ENCODE measurements at places on chromosomes 12 and 14. TPM values are rescaled to one million over a fixed set of nuclear protein-coding genes. Genes with fewer than 3 reads are reported as not detected.

DNA sequence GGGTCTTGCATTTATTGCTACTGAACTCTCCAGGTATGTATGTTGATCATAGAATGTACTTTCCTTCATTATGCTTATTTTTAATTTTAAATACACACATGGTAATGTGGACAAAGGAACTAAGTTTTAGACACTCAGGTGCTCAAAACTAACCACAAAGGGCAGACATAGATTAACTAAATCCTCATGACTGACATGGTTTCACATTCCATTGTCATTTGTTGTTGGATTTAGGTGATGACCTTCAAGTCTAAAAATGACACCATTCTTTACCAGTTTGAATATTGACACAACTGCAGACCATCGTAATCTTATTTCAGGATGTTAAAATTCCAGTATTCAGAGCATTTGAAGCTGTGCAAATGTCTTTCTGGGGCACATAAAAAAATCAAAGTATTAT lies 128.4 kb downstream of the BBS10 start:
- no peak overlapping the region for H3K4me3 ChIP-seq
- H3K36me3 ChIP-seq = no peaks in the 10 kb centered on the region
- no peak for DNase-seq

Gene MSI1
- 3.0 TPM for polyA plus RNA-seq

Gene LBHD2
- not detected for polyA plus RNA-seq

GRCh38 chr12:127607146-127607725 lies 659.7 kb upstream of the TMEM132C start:
- no peak for DNase-seq
- H3K4me1 ChIP-seq = no peaks in the 10 kb centered on the region
- H3K4me3 ChIP-seq = no peak overlapping the region
- H3K36me3 ChIP-seq = no peaks in the 10 kb centered on the region
- no peak overlapping the region for H3K27ac ChIP-seq

Gene KRT77
- polyA plus RNA-seq = 0.07 TPM

Gene SIX1
- polyA plus RNA-seq = not detected

Gene MORN3
- polyA plus RNA-seq = 0.49 TPM

Gene MIPOL1
- polyA plus RNA-seq = 2.4 TPM

- no peaks in the 10 kb centered on the region for H3K27me3 ChIP-seq
- H3K4me3 ChIP-seq = no peak overlapping the region
- no peaks in the 10 kb centered on the region for H3K36me3 ChIP-seq
- no peak overlapping the region for H3K27ac ChIP-seq
- no peaks in the 10 kb centered on the region for H3K4me1 ChIP-seq
These were observed 447.5 kb downstream of the AACS start for GRCh38 chr12:125512541-125513298.

DNA sequence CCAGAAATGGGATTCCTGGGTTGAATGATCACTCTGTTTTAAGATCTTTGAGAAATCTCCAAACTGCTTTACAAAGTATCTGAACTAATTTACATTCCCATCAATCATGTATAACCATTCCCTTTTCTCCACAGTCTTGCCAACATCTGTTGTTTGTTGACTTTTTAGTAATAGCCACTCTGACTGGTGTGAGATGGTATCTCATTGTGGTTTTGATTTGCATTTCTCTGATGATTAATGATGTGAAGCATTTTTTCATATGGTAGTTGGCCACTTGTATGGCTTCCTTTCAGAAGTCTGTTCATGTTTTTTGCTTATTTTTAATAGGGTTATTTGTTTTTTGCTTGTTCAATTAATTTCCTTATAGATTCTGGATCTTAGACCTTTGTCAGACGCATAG lies 211.8 kb upstream of the AVPR1A start:
- H3K4me1 ChIP-seq = no peaks in the 10 kb centered on the region
- no peaks in the 10 kb centered on the region for H3K27me3 ChIP-seq
- no peaks in the 10 kb centered on the region for H3K36me3 ChIP-seq
- no peak overlapping the region for H3K4me3 ChIP-seq
- DNase-seq = no peak

DNA sequence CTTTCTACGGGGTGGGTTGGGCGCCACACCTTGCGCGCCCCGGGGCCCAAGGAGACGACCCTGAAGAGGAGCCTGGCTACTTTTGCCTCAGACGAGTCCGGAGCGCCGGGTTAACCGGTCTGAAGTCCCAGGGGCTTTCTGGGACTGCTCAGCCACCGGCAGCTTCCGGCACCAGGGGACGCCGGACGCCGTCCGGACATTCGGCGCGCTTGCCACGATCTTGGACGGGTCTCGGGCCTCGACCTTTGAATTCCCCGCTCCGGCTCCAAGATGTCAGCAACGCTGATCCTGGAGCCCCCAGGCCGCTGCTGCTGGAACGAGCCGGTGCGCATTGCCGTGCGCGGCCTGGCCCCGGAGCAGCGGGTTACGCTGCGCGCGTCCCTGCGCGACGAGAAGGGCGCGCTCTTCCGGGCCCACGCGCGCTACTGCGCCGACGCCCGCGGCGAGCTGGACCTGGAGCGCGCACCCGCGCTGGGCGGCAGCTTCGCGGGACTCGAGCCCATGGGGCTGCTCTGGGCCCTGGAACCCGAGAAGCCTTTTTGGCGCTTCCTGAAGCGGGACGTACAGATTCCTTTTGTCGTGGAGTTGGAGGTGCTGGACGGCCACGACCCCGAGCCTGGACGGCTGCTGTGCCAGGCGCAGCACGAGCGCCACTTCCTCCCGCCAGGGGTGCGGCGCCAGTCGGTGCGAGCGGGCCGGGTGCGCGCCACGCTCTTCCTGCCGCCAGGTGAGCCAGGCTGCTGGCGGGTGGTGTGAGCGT lies at the start of gene ACOT4:
Gene ACOT4 (plus strand): TSS at position 184 of the 760 bp plus-strand sequence. CDS start 87 bp downstream, at position 271.
- peak within 1 kb of the TSS; percentile 53 for H3K27ac ChIP-seq
- H3K4me1 ChIP-seq = no peaks in the 10 kb centered on the region
- H3K4me3 ChIP-seq = peak within 1 kb of the TSS; percentile 64
- H3K36me3 ChIP-seq = no peaks in the 10 kb centered on the region

- H3K27ac ChIP-seq = no peak overlapping the region
- no peaks in the 10 kb centered on the region for H3K36me3 ChIP-seq
- no peaks in the 10 kb centered on the region for H3K27me3 ChIP-seq
- H3K4me1 ChIP-seq = no peaks in the 10 kb centered on the region
These were observed 74.8 kb upstream of the MGAT4C start for GRCh38 chr12:86331012-86331411.

GRCh38 chr12:96242597-96242996 lies 48.4 kb downstream of the ELK3 start:
- H3K27ac ChIP-seq = no peak overlapping the region
- no peak for DNase-seq
- no peak overlapping the region for H3K4me3 ChIP-seq
- no peaks in the 10 kb centered on the region for H3K27me3 ChIP-seq

Gene CBLN3
- 1.4 TPM for polyA plus RNA-seq

DNA sequence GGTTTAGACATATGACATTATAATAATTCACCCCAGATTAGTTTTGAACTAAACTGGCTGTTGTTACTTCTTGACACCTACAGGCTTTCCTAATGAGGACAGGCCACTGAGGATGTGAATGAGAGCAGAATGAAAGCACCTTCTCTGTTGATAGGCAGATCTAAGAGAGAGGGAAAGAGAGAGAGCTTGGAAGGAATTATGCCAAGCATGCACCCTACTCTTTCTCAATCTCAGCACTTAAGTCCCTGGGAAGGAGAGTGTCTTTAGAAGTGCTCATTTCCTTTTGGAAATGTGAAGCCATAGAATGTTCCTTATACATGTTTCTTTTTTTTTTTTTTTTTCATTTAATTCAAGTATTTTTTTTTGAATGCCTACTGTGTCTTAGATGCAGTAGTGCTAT lies 49.0 kb downstream of the TBC1D15 start:
- no peak for DNase-seq
- H3K4me3 ChIP-seq = no peak overlapping the region
- H3K4me1 ChIP-seq = no peaks in the 10 kb centered on the region
- no peaks in the 10 kb centered on the region for H3K27me3 ChIP-seq

Gene GPR65
- 0.19 TPM for polyA plus RNA-seq

Gene APOF
- polyA plus RNA-seq = not detected

DNA sequence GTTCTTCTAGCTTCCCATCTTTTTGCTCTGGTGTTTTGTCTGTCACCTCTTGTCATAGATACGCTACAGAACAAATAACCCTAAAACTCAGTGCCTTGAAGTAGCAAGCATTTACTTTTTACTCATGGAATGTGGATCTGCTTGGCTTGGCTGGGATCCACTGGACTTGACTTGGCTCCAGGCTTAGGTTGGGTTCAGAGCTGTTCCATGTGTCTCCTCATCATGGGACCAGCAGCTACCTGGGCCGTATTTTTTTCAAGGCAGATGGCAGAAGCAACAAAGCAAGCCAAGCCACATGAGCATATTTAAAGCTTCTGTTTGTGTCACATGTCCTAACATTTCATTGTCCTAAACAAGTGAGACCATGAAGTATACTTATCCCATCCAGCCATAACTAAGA lies 48.7 kb upstream of the ATF1 start:
- no peaks in the 10 kb centered on the region for H3K4me1 ChIP-seq
- H3K4me3 ChIP-seq = no peak overlapping the region

GRCh38 chr12:59675461-59675860 lies 79.6 kb downstream of the SLC16A7 start:
- no peaks in the 10 kb centered on the region for H3K4me1 ChIP-seq
- H3K4me3 ChIP-seq = no peak overlapping the region

Gene SCN8A
- polyA plus RNA-seq = 2.6 TPM

Gene PWP1
- 20.9 TPM for polyA plus RNA-seq

- H3K27me3 ChIP-seq = no peaks in the 10 kb centered on the region
- no peak overlapping the region for H3K27ac ChIP-seq
- peaks cover 12% of the 10 kb centered on the region for H3K4me1 ChIP-seq
- H3K36me3 ChIP-seq = no peaks in the 10 kb centered on the region
- DNase-seq = no peak
These were observed 59.0 kb upstream of the DLK1 start for GRCh38 chr14:100667656-100668055.

DNA sequence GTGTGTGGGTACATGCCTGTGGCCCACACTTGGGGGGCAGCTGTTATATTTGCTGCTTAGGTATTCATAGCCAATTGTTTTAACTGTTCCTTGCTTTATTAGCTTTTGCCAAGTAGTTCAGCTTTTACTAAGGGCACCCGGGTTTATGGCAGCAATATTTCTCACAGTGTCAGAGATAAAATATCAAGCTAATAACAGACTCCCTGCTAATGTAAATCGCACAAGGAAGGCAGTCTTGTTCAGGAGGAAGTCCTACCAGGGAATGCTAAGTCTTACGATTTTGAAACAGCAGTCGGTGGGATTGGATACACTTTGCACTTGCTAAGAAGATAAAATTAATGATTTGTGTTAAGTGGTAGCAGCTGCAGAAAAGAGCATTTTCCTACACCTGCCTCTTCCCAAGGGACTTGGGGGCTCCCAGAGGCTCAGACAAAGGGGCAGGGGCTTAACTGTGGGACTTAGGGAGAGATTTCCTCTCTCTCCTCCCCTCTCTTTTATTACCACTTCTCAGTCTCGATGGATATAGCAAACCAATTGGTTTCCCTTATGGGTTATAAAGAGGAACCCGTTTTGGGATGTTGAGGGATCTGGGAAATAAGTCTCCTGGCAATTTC lies 175.1 kb downstream of the NRXN3 start:
- H3K4me1 ChIP-seq = no peaks in the 10 kb centered on the region
- no peak overlapping the region for H3K4me3 ChIP-seq
- H3K27me3 ChIP-seq = no peaks in the 10 kb centered on the region
- no peaks in the 10 kb centered on the region for H3K36me3 ChIP-seq
- H3K27ac ChIP-seq = no peak overlapping the region
